ENCODE measurements at places on chromosomes 11 and 22.

DNA sequence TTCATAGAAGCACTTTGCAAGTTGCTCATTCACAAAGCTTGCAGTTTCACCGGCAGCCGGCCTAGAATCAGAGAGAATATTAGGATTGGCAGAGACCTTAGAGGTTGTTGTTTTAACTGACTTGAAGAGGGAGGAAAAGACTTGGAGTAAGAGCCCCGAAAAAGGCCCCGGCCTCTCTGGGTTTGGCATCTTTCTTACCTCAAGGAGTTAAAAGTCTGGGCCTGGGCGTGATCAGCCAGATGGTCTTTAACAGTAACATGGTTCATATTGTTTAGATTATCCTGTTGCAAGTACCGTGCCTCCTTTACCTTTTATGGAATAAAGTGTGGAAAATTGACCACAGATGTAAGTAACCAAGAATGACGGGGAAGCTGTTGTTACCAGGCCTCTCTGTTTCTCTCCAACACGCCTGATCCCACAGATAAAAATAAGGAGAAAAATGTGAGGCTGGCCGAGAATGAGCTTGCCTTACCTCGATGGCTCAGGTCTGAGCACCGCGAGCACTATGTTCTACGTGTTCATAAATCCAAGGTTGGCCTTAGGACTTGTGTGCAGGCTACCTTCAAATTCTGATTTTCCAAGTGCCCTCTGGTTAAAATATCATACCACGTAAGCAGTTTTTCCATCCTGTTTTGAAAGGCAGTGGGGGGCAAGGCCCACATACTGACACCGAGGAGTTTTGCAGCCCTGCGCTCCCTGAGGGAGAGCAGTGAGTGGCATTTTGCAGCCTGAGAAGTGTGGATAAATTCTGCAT lies 56.4 kb downstream of the PARVA start:
- peak; percentile 77 for DNase-seq

- no peak for DNase-seq
These were observed 7.9 kb downstream of the CD82 start for GRCh38 chr11:44573333-44573732.

- DNase-seq: peak; percentile 18
These were observed 162.8 kb upstream of the SNX19 start for GRCh38 chr11:131079036-131079435.

DNA sequence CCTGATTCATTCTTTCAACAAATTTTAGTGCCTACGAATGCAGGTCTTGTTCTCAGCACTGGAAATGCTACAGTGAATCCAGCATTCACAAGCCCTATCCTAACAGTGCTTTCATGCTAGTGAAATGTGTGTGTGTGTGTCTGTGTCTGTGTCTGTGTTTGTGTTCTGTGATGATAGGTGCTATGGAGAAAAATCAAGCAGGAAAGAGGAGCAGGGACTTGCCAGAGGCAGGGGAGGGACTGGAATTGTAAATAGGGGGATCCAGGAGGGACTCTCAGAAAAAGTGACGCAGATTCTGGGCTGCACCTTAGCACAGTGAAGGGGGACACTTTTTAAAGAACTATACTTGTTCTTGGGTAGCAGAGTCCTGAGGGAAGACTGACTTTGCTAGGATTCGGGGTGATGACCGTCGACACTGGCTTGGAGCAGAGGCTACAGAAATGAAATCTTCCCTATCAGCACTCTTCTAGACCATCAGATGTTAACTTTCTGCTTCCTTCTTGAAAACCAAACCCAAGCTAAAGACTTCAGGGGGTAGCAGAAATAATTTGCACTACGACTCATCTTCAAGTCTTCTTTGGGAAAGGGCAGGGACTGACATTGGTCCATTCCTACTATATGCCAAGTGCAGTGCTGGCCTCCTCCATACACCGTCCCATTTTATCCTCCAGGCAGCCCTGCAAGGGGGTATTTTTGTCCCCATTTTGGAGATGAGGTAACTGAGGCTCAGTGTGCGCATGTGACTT lies 39.3 kb upstream of the PTPRJ start:
- no peak for DNase-seq

DNA sequence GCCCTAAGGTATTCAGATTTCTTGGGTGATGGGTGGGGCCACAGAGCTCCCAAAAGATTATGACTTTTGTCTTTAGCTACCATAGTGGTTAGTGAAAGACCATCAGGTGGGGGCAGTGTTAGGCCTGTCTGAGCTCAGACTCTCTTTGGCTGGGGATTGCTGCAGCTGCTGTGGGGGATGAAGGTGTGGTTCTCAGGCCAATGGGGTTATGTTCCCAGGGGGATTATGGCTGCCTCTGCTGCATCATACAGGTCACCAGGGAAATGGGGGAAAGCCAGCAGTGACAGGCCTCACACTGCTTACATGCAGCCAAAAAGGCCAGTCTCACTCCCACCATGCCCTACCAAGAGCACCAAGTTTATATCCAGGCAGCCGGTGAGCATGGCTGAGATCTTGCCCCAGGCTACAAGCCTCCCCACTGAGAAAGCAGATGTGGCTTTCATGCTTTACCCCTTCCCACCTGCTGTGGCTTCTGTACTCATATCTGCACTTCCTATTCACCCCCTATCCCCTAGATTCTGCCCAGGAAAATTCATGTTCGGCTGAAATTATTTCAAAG lies 24.8 kb downstream of the CNTF start:
- DNase-seq: no peak

GRCh38 chr11:126139111-126140091 lies 72.0 kb downstream of the RPUSD4 start:
- no peak for DNase-seq

DNA sequence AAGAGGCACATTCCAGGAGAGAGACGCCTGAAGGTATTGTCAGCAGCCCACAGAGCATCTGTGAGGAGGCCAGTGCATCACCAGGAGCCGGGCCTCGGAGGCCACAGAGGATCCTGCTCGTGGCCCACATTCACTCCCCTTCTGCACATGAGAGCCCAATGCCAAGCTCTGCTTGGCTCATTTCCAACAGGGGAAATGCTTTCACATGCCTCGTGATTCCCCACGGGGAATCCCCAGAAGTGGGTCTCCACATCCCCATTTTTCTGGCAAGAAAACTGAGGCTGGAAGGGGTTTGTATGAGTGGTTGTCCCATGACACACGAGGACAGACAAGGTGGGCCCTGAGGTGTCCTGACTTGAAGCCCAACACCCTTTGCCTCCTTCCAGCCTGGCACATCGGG lies 34.4 kb downstream of the TP53I11 start:
- no peak for DNase-seq

DNA sequence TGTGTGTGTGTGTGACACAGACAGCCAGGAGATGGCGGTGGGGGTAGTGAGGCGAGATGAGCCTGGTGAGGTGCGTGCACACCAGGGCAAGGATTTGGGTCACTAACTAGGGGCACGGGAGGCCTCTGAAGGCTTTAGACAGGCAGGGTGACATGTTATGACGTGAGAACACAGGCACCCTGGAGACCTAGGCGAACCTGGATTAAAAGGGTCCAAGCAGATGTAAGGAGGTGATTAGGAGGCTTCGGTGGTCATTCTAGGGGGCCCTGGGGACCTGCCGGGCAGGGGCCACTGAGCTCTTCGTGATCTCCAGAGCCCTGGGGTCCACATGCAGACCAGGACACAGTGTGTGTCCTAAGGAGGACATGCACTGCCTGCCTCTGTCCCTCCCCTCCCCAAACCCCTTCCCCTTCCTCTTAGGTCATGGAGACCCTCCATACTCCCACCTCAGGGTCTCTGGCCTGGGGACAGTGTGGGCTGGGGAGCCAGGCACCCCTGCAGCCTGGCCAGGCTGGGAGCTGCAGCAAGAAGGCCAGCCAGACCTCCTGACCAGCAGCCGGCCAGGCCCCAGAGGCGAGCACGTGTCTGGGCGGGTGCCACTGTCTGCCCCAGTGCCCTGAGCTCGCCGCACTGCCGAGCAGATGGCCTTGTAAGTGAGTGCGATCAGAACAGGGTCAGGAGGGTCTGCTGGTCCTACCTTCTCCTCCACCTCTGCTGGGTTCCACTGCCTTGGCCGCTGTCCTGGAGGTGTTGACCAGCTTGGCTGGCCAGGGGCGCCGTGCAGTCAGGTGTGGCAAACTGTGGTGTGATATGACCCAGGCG lies 32.1 kb downstream of the IFT27 start:
- DNase-seq: no peak

DNA sequence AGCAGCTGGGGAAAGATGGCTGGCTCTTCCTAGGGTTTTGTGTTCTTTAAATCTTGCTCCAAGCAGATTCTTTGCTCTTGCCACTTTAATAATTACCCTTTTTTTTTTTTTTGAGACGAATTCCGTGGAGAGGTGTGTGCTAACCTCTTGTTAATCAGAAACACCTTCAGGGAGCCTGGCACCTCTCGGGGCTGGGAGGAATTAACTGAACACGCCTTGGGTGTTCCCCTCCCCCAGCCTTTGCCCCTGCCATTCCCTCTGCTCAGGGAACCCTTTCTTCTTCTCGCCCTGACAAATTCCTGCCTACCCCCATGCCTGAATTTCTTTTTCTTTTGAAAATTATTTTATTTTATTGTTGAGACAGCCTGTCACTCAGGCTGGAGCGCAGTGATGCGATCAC lies 17.5 kb downstream of the TMPRSS6 start:
- no peak for DNase-seq

GRCh38 chr11:132137981-132138313 lies 767.5 kb downstream of the NTM start:
- DNase-seq: no peak

DNA sequence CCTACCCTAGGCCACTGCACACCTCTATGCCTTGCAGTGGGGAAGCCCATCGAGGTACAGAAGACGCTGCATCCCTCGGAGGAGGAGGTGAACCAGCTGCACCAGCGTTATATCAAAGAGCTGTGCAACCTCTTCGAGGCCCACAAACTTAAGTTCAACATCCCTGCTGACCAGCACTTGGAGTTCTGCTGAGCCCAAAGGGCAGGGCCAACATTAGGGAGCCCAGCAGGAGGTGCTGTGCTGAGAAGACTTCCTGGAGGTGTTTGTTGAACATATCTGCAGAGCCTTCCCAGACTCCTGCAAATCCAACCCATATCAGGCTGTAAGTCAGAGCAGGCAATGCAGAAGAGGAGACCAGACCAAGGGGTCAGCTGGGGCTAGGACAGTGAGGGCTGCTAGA lies 13.5 kb downstream of the MOGAT2 start:
- DNase-seq: no peak

- DNase-seq: no peak
These were observed 5.4 kb downstream of the MMP1 start for GRCh38 chr11:102792604-102793003.

GRCh38 chr11:47464483-47464882 lies 15.5 kb upstream of the RAPSN start:
- no peak for DNase-seq

- no peak for DNase-seq
These were observed 14.1 kb upstream of the TSKU start for GRCh38 chr11:76768909-76769560.

- DNase-seq: no peak
These were observed 6.8 kb upstream of the SUN2 start for GRCh38 chr22:38762551-38762983.

DNA sequence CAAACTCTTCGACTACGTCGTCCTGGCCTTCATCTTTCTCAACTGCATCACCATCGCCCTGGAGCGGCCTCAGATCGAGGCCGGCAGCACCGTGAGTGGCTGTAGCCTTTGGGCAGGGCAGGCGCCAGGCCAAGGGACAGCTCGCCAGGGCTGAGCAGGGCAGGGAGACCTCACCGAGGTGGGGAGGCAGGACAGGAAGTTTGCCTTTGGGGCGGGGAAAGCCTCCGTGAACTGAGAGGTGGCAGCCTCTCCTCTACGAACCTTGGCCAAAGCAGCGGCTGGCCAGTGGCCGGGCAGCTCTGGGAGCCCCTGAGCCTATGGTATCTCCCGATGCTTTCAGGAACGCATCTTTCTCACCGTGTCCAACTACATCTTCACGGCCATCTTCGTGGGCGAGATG lies 93.2 kb downstream of the CACNA1I start:
- DNase-seq: no peak

GRCh38 chr11:72812967-72813739 lies 1.1 kb upstream of the ATG16L2 start:
- DNase-seq: no peak

DNA sequence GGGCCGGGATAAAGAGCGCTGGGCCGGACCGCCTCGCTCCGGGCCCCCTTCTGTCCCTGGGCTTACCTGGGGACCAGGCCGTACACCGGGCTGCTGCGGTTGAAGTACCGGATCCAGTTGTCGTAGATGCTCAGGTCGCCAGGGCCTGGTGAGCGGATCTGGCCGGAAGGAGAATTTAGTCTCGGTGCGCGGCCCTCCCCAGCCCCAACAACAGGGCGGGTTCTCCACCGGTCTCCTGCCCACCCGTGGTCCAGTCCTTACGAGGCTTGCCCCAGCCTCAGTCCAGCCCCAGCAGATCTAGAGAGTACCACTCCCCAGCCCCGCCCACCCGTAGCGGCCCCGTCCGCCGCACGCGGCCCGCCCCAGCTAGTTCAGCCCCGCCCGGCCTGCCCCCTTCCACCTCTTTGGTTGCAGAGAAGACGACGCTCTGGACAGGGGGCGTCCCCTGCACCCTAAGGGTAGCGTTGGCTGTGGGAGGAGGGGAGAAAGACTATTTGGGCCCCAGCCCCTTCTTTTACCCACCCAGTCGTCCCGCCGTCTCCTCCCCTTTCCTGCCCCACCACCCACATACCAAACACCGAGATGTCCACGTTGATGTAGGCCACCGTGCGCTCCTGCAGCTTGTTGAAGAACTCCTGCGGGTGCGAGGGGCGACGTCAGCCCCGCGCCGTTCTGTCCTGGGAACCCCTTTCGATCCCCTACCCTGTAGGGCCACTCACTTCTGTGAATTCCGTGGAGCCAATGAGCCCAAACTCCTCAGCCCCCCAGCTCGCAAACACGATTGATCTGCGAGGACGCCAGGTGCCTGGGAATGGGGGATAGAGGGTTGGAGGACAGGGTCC lies 6.8 kb downstream of the SAC3D1 start:
- DNase-seq: no peak

DNA sequence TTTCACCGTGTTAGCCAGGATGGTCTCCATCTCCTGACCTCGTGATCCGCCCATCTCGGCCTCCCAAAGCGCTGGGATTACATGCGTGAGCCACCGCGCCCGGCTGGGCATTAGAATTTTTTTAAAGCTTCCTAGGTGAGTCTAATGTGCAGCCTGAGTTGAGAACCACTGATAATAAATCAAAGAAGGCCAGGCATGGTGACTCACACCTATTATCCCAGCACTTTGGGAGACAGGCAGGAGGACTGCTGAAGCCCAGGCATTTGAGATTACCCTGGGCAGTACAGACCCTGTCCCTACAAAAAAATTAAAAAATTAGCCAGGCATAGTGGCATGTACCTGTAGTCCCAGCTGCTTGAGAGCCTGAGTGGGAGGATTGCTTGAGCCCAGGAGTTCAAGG lies 13.7 kb downstream of the MEI1 start:
- no peak for DNase-seq

Measured in AG09309 (cell line).